ENCODE measurements at places on chromosomes 2 and 18.

DNA sequence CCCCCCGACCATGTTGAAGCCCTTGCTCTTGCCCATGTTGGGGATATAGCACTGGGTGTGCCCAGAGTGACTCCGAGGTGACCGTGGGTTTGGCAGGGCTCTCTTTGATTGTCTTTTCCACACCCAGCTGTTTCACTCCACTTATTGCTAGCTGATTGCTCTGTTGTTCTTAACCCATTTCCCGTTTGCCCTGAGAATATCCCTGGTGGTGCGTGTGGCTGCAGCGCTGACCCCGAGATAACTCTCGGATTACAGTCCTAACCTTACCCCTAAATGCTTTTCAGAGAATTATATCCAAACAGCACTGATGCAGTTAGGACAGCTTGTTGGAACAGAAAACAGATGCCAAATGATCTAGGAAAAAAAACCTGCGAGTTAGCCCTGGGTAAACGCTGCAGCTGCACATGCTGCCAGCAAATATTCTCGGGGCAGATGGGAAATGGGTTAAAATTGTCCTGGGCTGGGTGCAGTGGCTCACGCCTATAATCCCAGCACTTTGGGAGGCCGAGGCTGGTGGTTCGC is 34.3 kb upstream of the SNORC start:
- DNase-seq = no peak

- DNase-seq = no peak
Observed at GRCh38 chr18:47389210-47389609, 137.8 kb upstream of the SKOR2 start.

GRCh38 chr2:176189681-176190641 is 1.5 kb downstream of the HOXD1 start:
- DNase-seq = no peak

DNA sequence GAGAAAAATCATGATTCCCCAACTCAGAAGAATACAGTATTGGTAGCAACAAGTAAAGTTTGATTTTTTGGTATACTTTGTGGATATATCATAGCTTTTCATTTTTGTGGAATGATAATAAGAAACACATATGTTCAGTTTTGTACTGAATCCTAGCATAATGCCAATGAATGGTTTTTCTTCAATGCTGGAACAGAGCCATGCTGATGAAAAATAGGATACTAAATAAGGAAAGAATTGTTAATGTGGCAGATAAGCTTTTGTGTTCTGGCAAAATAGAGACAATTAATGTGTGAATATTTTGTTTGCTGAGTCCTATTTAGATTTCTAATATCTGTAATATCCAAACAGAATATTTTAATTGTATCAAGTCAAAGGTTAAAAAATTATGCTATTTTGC is 21.9 kb downstream of the CD28 start:
- no peak for DNase-seq

DNA sequence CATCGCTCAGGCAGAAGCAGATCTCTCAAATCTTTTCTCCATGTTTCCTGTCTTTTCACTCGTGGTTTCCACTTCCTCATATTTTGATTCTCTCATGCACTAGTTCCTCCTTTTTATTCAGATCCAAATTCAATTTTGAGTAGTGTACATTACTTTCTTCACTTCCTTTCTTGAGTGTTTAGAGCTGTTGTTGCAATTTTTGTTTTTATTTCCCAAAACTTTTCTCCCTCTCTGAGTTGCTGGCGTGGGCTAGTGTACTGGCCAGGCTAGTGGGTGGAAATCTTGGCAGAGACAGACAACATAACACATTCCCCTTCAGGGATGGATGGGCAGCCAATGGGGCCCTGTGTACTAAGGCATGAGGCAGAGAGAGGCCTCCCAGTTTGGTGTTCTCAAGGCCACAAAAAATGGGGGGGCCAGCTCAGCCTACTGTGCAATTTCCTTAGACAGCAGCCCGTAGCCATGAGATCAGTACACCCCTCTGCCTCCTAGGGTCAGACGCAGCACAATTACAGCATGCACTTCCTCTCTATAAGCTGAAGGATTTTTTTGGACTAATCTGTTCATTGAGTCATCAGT is 145.1 kb upstream of the PID1 start:
- DNase-seq = peak; percentile 13
